ENCODE measurements at places on chromosomes 3 and 15. TPM values are rescaled to one million over a fixed set of nuclear protein-coding genes. Genes with fewer than 3 reads are reported as not detected.

DNA sequence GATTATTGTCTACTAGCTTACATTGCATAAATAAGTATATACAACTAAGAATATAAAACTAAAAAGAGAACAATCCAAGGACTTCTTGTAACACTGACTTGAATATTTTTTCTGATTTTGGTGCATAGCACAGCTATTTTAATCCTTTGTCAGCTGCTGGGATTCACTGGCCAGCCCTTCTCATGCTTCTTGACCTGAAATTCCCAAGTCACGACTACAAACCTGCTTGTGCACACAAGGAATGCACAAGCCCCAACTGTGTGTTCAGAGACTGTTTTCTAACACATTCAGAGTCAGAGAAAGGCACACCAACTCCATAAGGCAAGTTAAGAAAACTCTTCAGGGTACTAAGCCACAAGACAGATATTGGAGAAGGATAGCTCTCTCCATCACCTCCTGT is 80.9 kb downstream of the TNIK start:
- no peak for DNase-seq

The ENTPD3 gene
- polyA plus RNA-seq: 6.1 TPM

DNA sequence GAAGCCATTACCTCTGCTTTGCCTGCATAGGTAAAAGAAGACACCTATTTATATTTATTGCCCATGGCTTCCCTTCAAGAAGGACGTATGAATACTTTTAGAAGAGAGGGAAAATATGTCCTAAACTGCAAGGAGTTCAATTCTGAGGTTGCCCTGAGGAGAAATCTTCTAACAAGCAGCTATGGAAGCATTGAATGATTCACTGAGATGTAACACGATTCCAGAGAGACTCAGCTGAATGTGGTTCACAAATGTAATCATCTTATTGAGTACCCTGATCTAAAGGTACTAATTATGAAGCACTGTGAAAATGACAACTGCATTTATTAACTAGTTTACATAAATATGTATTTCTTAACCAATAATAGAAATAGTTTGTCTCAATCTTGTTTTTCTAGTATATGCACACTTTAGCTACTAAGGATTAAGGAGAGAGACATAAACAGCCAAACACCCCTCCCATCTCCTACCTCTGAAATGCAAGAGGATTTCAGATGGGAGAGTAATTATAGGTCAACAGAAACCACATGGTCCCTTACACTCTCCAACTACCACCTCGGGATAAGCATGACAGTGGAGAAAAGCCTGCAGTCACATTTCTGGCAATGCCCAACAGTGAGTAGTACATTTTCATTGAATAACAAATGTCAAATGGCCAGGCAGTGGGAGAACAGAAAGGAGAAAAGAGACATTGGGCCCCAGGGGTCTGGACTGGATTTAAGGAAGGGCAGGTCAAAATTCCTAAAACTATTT is 506.2 kb upstream of the IL12A start:
- no peak for DNase-seq

The DPPA2 gene
- polyA plus RNA-seq: 0.15 TPM

DNA sequence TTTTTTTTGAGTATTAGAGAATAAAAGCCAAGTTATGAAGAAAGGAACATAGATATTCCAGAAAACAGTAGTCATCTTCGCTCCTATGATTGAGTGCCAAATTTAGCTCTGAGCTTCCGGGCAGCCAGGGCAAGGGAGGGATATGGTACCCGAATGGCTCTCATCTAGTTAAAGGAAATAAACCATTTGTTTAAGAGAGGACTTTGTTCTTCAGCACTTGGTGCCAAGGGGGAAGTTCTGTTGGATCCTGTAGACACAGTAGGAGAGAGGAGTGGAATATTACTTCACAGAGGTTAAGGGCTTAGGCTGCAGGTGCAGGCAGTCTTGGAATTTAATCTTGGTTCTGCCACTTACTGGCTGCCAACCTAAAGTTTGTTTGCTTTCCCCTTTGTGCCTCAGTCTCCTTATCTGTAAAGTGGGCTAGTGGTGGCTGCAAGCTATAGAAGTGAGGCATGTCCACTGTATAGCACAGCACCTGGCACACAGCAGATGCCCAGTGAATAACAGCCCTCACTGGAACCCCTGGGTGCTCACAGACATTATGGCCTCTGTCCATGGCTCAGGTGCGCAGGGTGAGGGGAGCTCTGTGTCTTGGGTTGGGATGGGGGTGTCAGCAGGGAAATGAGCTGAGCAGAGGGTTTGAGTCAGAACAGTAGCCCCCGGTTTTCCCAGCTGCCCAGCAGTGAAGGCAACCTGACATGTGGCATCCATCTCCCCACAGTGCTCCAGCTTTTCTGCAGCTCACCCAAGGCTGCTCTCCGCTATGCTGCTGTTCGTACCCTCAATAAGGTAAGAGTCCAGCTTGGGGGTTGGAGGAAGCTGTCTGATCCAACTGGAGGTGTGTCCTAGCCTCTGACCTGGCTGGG is 10.4 kb downstream of the COPG1 start:
- no peak for DNase-seq

- DNase-seq: no peak
Measured at GRCh38 chr3:138197524-138197923, 10.4 kb downstream of the ARMC8 start.

The MAP6D1 gene
- 0.98 TPM for polyA plus RNA-seq

DNA sequence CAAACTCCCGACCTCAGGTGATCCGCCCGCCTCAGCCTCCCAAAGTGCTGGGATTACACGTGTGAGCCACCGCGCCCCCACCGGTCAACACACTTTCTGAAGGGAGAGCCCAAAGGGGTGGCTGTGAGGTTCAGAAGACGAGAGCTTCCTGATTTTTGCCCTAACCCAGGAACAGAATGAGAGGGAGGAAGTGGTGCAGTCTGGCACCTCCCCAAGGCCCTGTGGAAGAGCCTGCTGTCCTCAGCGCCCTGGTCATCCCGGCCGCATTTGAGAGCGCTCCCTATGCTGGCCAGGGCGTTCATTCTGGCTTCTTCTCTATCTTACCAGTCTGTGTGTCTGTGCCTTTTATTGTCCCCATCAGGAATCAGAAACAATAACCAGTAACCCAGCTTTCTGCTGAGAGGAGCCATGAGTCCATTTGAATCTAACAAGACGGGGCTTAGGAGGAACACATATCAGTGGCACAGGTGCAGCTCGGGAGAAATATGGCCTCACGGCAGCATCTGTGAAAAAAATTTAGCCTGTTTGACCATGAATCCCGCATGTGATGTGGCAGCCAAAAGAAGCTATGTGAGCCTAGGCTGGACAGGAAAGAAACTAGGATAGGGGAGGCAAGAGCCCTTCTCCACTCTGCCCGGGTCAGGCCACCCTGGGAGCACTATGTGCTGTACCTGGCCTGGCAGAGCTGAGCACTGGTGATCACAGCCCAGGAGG is 12.9 kb downstream of the BDH1 start:
- DNase-seq: no peak

The FBXL2 gene
- polyA plus RNA-seq: 27.7 TPM

DNA sequence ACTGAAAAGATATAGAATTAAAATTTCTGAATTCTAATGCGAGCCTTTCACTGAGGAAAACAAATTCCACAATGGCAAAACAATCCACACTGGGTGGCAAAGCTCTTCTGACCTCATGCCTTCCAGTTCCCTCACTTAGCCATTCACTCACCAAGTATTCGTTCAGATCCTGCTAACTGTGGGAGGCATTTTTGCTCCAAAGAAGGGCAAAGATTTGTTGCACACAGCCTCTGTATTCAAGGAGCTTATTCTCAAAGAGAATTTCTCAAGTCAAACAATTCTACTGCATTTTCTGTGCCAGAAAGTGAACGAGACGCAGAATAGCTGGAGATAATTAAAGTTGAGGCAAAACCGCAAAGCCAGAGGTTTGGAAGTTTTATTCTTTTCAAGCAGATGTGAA is 77.3 kb downstream of the CPNE4 start:
- DNase-seq: no peak

DNA sequence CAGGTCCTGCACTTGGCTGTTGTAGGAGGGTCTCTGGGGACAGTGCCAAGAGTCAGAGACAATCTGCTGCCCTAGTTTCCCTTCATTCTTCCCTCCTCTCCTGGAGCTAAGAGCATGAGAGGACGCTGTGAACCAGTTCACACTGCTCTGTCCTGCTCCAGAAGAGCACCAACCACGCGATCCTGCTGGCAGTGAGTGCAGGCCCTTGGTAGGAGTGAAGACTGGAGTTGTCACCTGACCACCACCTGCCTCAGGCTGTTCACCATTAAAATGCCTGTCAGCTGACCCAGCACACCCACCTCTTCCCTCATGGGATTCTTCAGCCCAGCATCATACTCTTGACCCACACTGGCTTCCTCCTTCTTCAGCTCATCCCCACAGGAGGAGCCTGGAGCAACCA is 2.9 kb downstream of the TM6SF1 start:
- no peak for DNase-seq

GRCh38 chr3:184748219-184749135 is 36.6 kb upstream of the MAGEF1 start:
- DNase-seq: peak; percentile 35

The DUOXA2 gene
- polyA plus RNA-seq: 0.11 TPM

- DNase-seq: no peak
Measured at GRCh38 chr3:135513106-135514059, 452.1 kb upstream of the PPP2R3A start.

- DNase-seq: no peak
Measured at GRCh38 chr3:63076357-63076756, 201.1 kb upstream of the CADPS start.

DNA sequence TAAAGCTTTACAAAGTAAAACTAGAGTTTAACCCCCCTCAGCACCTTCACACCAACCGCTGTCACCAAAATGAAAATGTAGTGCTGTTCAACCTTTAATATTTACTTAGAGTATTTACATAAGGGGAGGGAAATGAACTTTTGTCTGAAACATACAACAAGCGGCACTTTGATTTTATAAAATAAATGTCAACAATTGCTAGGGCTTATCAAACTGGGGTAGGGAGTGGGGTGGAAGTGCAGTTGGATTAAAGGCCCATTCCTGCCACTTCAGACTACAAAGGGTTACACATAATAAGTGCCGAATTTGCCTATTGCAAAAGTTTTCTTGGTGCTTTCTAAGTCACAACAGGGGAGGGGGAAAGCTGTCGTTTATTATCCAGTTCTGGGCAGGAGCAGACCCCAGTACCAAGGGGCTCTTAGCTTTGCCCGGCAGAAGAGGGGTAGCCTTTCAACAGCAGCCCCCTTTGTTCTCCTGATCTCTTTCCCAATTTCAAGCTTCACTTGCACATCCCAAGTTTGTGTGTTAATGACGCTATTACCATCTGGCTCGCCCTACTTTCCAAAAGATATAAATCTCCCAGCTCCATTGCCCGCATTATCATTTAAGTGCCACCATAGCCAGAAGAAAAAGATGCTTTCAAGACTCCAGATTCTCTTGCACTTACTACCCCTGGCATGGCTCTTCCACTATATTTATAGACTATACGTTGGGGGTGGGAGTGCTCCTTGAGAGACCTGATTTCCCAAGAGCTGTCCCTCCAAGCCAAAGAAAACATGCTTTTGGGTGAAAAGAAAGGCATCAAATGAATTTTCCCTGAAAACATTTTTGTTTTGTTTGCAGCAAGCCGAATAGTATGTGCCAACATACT is 17.0 kb downstream of the SOX2 start:
- DNase-seq: no peak

The MESP1 gene
- 0.18 TPM for polyA plus RNA-seq

GRCh38 chr3:128445357-128445756 is 21.3 kb downstream of the DNAJB8 start:
- no peak for DNase-seq

DNA sequence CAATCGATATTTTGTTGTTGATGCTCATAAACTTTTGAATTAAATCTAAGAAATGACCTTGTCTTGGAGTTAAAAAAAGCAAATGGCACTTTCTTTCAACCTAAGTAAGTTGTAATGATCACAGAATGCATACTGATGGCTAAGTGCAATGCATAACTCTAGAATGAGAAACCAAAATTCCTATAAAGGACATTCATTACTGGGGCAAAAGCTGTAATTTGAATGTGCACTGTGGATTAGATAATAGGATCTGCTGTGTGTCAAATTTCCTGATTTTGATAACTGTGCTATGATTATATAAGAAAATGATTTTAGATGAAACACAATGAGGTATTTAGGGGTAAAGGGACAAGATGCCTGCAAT is 14.3 kb downstream of the SIAH2 start:
- no peak for DNase-seq

GRCh38 chr3:13648060-13649001 is 99.4 kb downstream of the FBLN2 start:
- DNase-seq: peak; percentile 64

- no peak for DNase-seq
Measured at GRCh38 chr3:68743521-68743920, 188.8 kb downstream of the TAFA4 start.

The LMOD3 gene
- polyA plus RNA-seq: 0.33 TPM

The GPR62 gene
- 0.35 TPM for polyA plus RNA-seq

GRCh38 chr3:58998476-58999117 is 51.2 kb downstream of the CFAP20DC start:
- no peak for DNase-seq

The GOLGA6L7 gene
- 0.94 TPM for polyA plus RNA-seq

GRCh38 chr15:66023311-66023972 is 154.2 kb downstream of the RAB11A start:
- no peak for DNase-seq

GRCh38 chr3:187743195-187744141 is 1.8 kb downstream of the BCL6 start:
- peak; percentile 71 for DNase-seq

The LRRIQ4 gene
- polyA plus RNA-seq: 0.17 TPM

The PCCB gene
- 36.2 TPM for polyA plus RNA-seq

The AGBL1 gene
- 0.15 TPM for polyA plus RNA-seq

The LIPH gene
- 3.6 TPM for polyA plus RNA-seq

- peak; percentile 49 for DNase-seq
Measured at GRCh38 chr3:169662132-169662842, 1.2 kb downstream of the MECOM start.

DNA sequence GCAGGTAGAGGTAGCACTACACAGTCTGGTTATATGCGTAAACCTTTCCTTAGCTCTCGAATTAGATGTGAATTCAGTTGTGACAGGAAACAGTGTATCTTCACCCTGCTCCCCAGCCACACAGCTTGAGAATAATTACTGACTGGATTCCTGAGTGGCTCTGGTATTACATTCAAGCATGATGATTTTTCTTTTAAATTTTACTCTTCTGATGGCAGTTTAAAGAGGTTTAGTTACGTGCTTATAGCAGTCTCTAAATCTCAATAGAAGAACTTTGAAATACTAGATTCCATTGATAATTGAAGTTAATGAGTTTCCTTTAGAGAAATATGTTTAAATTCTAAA is 98.8 kb downstream of the FNDC3B start:
- DNase-seq: no peak

GRCh38 chr3:38538773-38539353 is 42.7 kb downstream of the EXOG start:
- no peak for DNase-seq

The GOLGA8S gene
- 0.91 TPM for polyA plus RNA-seq

DNA sequence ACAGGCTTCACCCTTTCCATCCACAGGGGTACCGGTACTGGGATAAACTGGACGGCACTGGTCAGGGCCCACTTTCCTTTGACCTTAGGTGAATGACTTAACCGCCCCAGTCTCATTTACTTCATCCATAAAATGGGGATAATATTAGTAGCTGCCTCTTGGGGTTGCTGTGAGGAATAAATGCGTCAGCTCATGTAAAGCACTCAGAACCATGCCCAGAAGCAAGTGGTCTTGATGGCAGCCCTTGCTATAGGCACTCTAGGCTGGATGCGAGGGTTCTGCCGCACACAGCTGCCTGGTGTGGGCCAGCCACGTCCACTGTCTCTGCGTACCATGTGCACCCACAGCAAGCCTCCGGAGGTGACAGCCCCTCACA is 32.2 kb upstream of the FBLN2 start:
- no peak for DNase-seq

GRCh38 chr15:88563638-88564037 is 17.2 kb upstream of the DET1 start:
- no peak for DNase-seq

Measured in left lung (tissue), 14 donors.